ENCODE measurements at places on chromosomes 11 and 22. TPM values are rescaled to one million over a fixed set of nuclear protein-coding genes. Genes with fewer than 3 reads are reported as not detected.

CBX7 gene
- 2.7 TPM for total RNA-seq

RAPSN gene
- not detected for total RNA-seq

PGGHG gene
- total RNA-seq = 14.9 TPM

MCM5 gene
- 64.2 TPM for total RNA-seq

DCHS1 gene
- 0.19 TPM for total RNA-seq

CCDC89 gene
- total RNA-seq = 1.2 TPM

DDX25 gene
- total RNA-seq = 0.96 TPM

NPAS4 gene
- total RNA-seq = not detected

PRR5L gene
- total RNA-seq = 3.2 TPM

YAP1 gene
- 29.9 TPM for total RNA-seq

PATE4 gene
- total RNA-seq = not detected

SCGB1D2 gene
- total RNA-seq = 6.0 TPM

INCENP gene
- 61.8 TPM for total RNA-seq

SERPING1 gene
- not detected for total RNA-seq

CNTF gene
- 1.2 TPM for total RNA-seq

PIK3IP1 gene
- total RNA-seq = 2.3 TPM

APOBEC3H gene
- total RNA-seq = not detected

TP53AIP1 gene
- 0.13 TPM for total RNA-seq

RBFOX2 gene
- 53.6 TPM for total RNA-seq
